ENCODE measurements at places on chromosomes 13 and 19. TPM values are rescaled to one million over a fixed set of nuclear protein-coding genes. Genes with fewer than 3 reads are reported as not detected.

DNA sequence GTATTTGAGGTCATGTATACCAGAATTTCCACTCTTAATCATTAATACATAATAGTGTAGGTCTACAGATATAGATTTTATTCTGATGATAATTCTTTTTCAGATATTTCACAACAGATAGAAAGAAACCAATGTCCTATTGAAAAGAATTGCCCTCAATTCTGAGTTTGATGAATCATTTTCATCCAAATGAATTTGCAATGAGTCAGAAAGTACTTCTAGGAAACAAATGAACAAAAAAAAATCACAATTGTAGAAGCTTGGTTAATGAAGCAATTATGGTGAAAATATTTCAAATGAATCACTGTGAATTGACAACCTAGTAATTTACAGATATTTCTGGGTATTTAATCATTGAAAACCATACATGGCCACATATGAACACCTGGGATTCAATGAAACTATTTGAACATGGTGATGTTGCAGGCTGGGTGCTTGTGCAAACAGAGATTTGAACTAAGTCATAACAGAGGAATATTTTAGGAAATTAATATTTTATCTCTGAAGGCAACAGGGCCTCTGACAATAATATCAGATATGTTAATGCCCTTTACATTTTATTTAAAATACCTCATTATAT lies 360.9 kb downstream of the SLITRK5 start:
- H3K36me3 ChIP-seq: no peaks in the 10 kb centered on the region
- no peaks in the 10 kb centered on the region for H3K4me1 ChIP-seq
- no peak overlapping the region for H3K4me3 ChIP-seq
- no peak for DNase-seq

GRCh38 chr19:41623360-41623759 lies 3.5 kb downstream of the CEACAM4 start:
- H3K4me1 ChIP-seq: no peaks in the 10 kb centered on the region
- H3K4me3 ChIP-seq: no peak overlapping the region
- H3K27ac ChIP-seq: no peak overlapping the region
- DNase-seq: no peak
- no peaks in the 10 kb centered on the region for H3K36me3 ChIP-seq

GRCh38 chr19:14145381-14145780 lies 9.0 kb upstream of the ASF1B start:
- DNase-seq: no peak
- H3K27ac ChIP-seq: no peak overlapping the region
- H3K36me3 ChIP-seq: no peaks in the 10 kb centered on the region
- H3K4me3 ChIP-seq: no peak overlapping the region
- no peaks in the 10 kb centered on the region for H3K27me3 ChIP-seq

DNA sequence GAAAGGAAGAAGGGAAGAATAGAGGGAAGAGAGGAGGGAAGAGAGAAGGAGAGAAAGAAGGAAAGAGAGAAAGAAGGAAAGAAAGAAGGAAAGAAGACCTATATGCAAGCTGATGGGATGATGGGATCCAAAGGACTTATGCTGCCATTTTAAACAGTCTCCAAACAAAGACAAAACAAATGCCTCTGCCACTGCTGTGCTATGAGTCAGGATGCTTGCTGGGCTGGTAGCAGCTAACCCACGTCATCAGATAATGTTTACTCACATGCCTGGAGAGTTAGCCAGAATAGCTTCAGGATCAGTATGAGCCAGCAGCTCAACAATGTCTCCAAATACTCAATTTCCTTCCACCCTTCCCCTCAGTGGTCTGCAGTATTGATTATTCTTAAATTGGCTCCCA lies 12.0 kb upstream of the ZNF274 start:
- no peaks in the 10 kb centered on the region for H3K4me1 ChIP-seq
- no peak overlapping the region for H3K27ac ChIP-seq
- DNase-seq: no peak
- H3K4me3 ChIP-seq: no peak overlapping the region

- H3K4me1 ChIP-seq: no peaks in the 10 kb centered on the region
- no peak overlapping the region for H3K4me3 ChIP-seq
- DNase-seq: no peak
- no peak overlapping the region for H3K27ac ChIP-seq
- H3K27me3 ChIP-seq: no peaks in the 10 kb centered on the region
These were observed 155.5 kb downstream of the TNFSF13B start for GRCh38 chr13:108425056-108425455.

- H3K36me3 ChIP-seq: no peaks in the 10 kb centered on the region
- no peak for DNase-seq
- H3K4me3 ChIP-seq: no peak overlapping the region
- no peak overlapping the region for H3K27ac ChIP-seq
- no peaks in the 10 kb centered on the region for H3K27me3 ChIP-seq
These were observed 17.6 kb upstream of the TNFRSF19 start for GRCh38 chr13:23552661-23553060.

Gene SLITRK6
- 3.8 TPM for total RNA-seq

DNA sequence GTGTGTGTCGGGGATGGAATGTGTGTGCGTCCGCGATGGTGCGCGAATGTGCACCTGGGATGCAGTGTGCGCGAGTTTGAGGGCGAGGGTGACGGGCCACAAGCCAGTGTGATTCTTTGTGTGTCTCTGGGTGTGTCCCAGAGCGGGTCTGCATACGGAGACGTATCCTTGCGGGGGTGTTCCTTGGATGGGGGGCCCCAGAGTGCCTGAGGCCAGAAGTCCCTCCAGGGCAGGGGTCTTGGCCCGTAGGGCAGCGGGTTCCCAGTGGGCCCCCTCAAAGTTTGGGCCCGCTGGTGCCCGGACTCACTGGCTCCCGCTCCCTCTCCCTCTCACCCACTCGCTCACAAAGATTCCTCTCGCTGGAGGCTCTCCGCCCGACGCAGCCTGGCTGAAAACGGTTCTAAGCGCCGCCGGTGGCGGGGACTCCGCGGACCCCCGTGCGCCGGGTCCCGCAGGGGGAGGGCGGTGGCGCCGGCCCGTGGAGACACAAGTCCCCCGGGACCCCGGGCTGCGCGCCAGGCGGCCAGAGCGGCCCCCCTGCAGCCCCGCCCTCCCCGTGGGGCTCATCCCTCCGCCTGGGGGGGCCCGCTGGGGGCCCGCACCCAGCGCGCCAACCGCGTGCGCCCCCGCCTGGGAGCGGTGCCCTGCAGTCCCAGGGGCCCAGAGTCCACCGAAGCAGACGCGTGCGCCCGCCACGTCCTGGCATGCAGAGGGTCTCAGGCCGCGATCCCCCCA lies 886 bp downstream of the CRLF1 start:
- no peak overlapping the region for H3K27ac ChIP-seq
- peaks cover 2% of the 10 kb centered on the region for H3K4me1 ChIP-seq
- H3K27me3 ChIP-seq: peaks cover 2% of the 10 kb centered on the region
- no peaks in the 10 kb centered on the region for H3K36me3 ChIP-seq

GRCh38 chr13:47890146-47890814 lies 110.8 kb downstream of the SUCLA2 start:
- H3K4me1 ChIP-seq: no peaks in the 10 kb centered on the region
- no peaks in the 10 kb centered on the region for H3K36me3 ChIP-seq
- H3K4me3 ChIP-seq: no peak overlapping the region
- no peak overlapping the region for H3K27ac ChIP-seq

DNA sequence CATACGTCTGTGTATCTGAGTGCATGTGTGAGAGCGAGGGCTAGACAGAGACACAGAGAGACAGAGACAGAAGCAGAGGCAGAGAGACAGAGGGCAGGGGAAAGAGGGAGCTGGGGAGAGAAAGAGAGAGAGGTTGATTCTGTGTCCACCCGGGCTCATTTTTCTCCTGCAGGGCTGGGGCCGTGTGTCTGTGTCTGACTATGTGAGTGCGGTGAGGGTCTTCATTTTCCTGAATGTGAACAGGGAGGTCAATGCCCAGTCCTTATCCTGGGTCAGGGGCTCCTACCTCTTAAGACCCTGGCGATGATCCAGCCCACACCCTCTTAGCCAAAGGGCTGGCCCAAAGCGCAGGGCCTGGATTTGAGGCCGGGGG lies 17.7 kb downstream of the LRRC4B start:
- H3K4me1 ChIP-seq: no peaks in the 10 kb centered on the region
- no peaks in the 10 kb centered on the region for H3K27me3 ChIP-seq
- H3K36me3 ChIP-seq: no peaks in the 10 kb centered on the region
- no peak overlapping the region for H3K27ac ChIP-seq
- DNase-seq: no peak

DNA sequence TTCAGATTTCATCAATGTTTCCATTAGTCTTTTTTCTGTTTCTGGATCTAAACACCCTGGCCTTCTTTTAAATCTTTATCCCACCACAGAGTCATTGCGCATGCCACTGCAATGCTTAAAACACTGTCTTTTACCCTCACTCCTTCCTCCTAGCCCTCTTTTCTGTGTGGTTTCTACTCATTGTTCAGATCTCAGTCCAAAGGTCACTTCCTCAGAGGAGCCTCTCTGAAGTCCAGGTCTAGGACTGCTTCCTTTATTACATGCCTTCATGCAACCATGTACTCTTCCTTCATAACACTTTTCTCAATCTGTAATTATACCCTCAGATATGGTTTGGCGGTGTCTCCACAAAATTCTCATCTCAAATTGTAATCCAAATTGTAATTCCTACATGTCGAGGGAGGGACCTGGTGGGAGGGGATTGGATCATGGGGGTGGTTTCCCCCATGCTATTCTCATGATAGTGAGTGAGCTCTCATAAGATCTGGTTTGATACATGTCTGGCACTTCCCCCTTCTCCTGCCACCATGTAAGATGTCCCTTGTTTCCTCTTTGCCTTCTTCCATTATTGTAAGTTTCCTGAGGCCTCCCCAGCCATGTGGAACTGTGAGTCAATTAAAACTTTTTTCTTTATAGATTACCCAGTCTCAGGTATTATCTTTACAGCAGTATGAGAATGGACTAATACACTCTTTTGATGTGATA lies 808.9 kb downstream of the DIAPH3 start:
- H3K27me3 ChIP-seq: no peaks in the 10 kb centered on the region
- no peak for DNase-seq
- H3K27ac ChIP-seq: no peak overlapping the region
- H3K36me3 ChIP-seq: no peaks in the 10 kb centered on the region

DNA sequence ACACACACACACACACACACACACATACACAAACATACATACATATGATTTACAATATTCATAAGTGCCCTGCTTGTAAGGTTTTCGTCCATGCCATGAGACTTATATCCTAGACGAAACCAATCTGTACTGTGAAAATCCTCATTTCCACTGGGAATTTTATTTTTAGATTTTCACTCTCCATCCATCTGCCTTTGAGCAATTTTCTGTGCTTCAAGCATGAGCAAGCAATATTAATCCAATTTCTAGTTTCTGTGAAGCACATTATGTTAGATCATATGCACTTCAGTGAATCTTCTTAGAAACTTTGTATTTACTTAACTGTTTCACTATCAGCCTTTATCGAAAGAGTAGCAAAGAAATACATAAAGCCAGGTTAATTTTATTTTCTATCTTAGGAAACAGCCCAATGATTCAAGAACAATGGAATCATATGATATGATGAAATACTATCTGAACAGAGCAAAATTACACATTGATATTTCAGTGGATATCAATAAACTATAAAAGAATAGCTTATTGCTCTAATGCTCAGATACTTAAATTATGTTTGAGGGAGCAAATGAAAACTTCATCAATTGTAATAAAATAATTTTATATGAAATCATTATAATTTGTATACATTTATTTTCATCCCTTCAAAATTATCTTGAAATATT lies 1100.7 kb upstream of the MIR17HG start:
- DNase-seq: no peak
- no peaks in the 10 kb centered on the region for H3K4me1 ChIP-seq
- H3K4me3 ChIP-seq: no peak overlapping the region
- H3K27ac ChIP-seq: no peak overlapping the region
- H3K36me3 ChIP-seq: no peaks in the 10 kb centered on the region

DNA sequence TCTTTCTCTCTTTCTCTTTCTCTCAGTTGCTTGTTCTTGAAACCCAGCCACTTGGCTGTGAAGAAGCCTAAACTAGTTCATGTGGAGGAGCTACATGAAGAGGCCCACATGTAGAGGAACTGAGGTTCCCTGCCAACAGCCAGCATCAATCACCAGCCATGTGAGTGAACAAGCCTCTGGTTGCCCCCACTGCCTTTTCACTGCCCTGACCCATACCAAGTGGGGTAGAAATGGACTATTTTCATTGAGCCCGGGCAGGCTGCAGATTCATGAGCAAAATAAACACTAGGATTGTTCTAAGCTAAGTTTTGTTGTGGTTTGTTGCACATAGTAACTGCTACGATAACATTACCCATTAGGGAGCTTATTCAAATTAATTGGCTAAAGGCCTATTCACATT lies 78.7 kb upstream of the FAM216B start:
- no peak overlapping the region for H3K27ac ChIP-seq
- no peaks in the 10 kb centered on the region for H3K27me3 ChIP-seq
- no peaks in the 10 kb centered on the region for H3K4me1 ChIP-seq
- H3K36me3 ChIP-seq: no peaks in the 10 kb centered on the region
- no peak for DNase-seq

GRCh38 chr19:55099557-55100506 lies 17.6 kb downstream of the PPP1R12C start:
- peaks cover 12% of the 10 kb centered on the region for H3K4me1 ChIP-seq
- H3K27ac ChIP-seq: no peak overlapping the region
- no peak for DNase-seq
- no peaks in the 10 kb centered on the region for H3K36me3 ChIP-seq
- H3K4me3 ChIP-seq: no peak overlapping the region

DNA sequence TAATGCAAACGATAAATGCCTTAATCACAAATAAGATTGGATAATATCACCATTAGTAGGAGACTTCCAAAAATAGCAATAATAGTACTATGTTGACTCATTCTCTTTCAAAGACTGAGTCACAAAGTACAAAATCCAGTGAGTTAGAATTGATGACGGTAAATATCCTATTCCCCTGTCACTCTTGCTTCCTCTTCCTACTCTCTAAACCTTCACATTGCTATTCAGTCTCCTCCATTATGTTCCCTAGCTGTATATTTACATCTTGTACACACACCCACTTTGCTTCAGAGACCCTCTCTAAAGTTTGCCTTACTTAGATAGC lies 26.3 kb upstream of the INTS6 start:
- H3K4me1 ChIP-seq: no peaks in the 10 kb centered on the region
- DNase-seq: no peak
- H3K27me3 ChIP-seq: no peaks in the 10 kb centered on the region
- no peak overlapping the region for H3K4me3 ChIP-seq

DNA sequence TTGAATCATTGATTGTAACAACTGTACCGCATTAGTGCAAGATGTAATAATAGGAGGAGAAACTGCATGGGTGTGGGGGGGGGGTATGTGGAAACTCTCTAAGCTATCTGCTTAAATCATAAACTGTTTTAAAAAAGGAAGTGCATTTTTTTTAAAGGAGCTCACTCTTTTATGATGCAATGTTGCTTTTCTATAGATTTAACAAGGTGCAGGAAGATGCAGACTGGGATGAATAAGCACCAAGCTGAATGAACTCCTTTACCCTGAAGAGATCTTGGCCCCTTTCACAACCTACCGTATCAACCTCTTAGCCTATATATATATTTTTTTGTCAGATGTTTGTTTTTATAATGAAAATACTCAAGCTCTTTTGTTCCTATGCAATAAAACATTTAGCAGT lies 95.9 kb downstream of the AKAP11 start:
- H3K4me1 ChIP-seq: no peaks in the 10 kb centered on the region
- no peak overlapping the region for H3K4me3 ChIP-seq
- H3K27ac ChIP-seq: no peak overlapping the region
- no peak for DNase-seq
- H3K36me3 ChIP-seq: no peaks in the 10 kb centered on the region

Gene NAPSA
- total RNA-seq: 2.5 TPM

- H3K36me3 ChIP-seq: no peaks in the 10 kb centered on the region
- no peaks in the 10 kb centered on the region for H3K4me1 ChIP-seq
- no peaks in the 10 kb centered on the region for H3K27me3 ChIP-seq
- H3K4me3 ChIP-seq: no peak overlapping the region
These were observed 74.9 kb downstream of the SOX1 start for GRCh38 chr13:112141643-112142400.

- H3K27ac ChIP-seq: no peak overlapping the region
- H3K4me1 ChIP-seq: no peaks in the 10 kb centered on the region
- no peak for DNase-seq
- no peak overlapping the region for H3K4me3 ChIP-seq
These were observed 448.4 kb downstream of the COG6 start for GRCh38 chr13:40103864-40104263.
